ENCODE measurements at places on chromosomes 1 and 21.

- no peak for DNase-seq
Measured at GRCh38 chr1:92804721-92805201, 19.9 kb upstream of the EVI5 start.

DNA sequence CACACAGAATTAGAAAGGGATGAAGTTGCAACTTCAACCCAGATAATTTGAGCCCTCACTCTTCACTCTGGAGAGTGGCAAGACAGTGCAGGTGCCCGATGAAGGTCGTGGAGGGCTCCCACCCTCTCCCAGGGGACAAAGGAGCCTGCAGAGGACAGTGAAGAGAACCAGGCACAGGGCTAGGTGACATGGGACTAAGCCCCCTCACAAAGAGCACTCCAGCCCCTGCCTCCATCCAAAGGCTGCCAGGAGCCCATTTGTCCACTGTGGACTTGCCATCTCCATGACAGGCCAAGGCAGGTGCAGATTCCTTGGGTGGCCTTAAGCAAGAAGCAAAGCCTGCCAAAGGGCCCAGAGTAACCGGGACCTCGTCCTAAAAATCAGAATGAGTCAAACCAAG lies 15.1 kb downstream of the ERRFI1 start:
- no peak for DNase-seq

GRCh38 chr1:41360074-41360785 lies 1.0 kb upstream of the FOXO6 start:
- no peak for DNase-seq

DNA sequence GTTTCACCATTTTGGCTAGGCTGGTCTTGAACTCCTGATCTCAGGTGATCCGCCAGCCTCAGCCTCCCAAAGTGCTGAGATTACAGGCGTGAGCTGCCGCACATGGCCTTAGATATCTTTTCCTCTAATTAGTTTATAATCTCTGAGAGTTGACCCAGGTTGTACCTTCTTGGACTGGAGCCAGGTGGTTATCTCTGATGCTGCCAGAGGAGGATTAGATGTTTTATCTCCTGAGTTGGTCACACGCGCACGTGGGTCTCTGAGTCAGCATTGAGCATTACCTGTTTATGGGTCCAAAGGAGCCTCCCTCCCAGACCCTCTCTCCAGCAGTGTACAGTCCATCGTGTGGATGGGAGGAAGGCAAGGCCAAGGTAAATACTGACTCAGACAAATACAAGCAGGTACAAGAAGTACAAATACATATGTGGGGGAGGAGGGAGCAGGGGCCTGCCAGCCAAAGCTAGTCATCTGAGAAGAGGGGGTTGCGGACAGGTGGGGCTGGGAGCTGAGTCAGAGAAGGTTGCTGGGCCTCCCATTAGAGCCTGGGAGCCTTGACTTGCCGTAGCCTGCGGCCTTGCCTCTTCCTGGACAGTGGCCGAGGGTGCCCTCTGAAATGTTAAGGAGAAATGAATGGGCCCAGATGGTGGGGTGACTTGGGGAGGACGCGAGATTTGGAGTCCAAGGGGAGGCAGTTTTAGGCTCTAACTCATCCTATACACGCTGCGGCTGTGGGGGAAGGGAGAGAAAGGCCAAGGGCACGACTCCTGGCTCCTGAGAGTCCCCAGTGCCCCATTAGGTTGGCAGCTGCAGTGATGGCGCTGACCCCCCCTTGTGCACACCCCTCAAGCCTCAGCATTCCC lies 13.1 kb downstream of the IL6R start:
- no peak for DNase-seq

DNA sequence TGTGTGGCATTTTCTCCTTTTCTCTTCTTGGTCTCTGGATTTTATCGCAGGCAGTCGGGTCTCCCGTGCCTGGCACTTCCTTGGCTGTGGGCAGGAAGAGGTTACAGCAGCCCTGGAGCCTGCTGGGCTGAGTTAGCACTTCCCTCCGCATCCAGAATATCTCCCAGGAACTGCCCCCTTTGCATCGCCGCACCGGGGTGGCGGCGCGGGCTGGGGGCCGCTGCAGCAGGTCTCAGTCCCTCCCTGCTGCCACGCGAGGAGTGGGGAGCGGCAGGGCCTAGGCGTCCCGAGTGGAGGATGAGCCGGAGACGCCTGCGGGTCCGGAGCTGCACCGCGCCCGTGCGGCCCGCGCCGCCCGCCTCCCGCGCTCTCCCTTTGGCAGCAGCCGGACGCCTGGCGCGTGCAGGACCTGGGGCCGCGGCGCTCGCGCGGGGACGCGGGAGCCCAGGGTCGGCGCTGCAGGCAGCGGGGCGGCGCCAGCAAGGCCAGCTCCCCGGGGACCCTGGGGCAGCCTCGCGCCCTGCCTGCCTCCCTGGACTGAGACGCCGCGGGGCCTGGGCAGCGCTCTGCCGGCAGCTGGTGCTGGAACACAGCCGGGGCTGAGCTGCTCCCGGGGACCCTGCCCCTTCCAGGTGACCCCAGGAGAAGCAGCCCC lies 192.8 kb downstream of the PRDM2 start:
- no peak for DNase-seq

DNA sequence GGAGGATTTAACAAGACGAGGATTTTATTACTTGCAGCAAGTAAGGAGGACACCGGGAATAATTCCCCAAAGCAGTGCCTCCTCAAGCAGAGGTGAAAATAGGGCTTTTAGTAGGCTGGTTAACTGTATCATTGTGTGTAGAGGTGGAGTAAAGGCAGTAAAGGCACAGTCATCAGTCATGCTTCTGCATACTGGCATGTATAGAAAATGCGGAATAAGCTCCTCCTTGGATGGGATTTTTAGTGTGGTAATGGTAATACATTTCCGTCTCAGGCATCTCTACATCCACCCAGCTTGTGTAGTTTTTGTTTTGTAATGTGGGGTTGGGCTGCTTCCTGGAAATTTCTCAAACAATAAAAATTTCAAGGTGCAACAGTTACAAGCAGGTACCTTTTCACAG lies 27.4 kb upstream of the GPR25 start:
- DNase-seq: no peak

DNA sequence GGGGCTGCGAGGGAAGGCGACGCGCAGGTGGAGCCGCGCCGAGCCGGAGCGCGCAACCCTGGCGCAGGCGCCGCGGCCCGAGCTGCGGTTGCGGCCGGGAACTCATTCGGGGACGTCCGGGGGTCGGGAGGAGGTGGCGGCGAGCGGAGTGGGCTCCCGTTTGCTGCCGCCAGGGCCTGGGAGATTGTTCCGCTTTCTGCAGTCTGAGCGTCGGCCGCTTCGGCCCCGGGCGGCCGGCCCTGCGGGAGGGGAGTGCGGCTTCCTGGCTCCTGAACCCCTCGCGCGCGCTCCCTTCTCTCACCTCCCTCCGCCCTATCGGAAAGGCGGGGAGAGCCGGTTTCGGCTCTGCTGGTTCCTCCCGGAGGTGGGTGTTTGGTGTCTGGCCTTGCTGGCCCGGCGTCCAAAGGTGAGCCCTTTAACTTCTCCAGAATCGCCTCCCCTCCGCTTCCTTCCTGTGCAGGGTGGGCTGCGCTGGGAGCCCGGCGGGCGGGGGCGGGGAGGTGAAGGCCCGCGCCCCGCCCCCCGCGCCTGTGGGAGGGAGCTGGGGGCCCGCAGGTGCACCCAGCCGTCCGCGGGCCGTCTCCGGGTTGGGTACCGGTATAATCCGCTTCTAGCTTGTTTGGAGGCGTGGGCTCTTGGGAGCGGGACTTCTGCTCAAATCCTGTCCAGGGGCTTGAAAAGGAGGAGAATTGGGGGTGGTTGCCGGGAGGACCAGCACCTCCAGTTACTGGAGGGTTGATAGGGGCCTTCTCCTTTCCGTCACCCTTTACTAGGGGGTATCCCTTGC lies 683 bp downstream of the LRRC8D start:
- peak; percentile 57 for DNase-seq

DNA sequence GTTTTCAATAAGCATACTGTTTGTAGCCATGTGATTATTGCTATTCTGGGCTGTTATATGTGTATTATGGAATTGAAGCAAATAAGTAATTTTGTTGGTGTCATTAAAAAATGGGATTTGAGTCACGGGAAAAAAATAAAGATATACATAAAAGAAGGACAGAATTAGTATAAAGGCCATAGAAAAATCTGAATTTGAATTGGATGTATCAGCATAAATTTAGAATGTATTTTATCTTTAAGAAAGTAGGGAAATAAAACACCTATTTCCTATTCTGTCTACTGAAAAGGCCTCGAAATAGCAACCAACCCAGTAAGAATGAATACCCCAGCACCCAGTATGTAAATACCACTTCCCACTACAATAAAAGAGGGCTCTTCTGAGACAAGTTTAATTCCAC lies 185.9 kb downstream of the SLC45A1 start:
- DNase-seq: no peak

- no peak for DNase-seq
Measured at GRCh38 chr1:58395355-58395754, 151.2 kb downstream of the OMA1 start.

DNA sequence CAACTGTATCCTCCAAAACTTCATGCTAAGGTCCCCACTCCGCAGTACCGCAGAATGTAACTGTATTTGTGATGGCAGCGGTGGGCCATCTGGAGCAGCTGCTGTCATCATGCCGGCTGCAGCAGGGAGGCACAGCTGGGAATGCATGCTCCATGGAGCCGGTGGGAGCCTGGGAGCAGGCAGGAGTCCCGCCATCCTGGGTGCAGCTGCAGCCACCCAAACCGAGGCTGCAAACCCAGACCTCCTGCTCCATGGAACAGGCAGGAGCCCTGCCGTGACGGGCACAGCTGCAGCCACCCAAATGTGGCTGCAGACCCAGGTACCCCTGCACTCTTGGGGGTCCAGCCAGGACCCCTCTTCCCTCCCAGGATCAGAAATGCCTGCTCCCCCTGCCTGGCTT lies 80.3 kb downstream of the SCMH1 start:
- DNase-seq: no peak

- no peak for DNase-seq
Measured at GRCh38 chr21:42250422-42251403, 31.8 kb downstream of the ABCG1 start.

DNA sequence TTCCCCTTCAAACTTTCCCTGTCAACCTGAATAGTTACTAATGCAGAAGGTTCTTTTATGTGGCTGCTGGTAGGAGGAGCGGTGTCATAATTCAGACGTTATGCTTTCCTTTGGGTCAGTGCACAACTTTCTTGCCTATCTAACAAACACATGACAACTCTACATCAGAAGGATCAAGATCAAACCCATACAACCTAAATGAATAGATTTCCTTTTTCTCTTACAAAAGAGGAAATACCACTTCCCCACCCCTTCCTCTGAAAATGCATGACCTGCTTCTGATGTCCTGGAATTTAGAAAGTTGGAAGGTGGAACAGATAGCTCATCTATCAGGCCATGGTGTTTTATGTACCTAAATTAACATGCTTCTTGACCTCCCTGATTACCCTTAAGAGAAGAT lies 75.7 kb upstream of the ADGRL4 start:
- no peak for DNase-seq

GRCh38 chr1:190812996-190813395 lies 335.3 kb upstream of the BRINP3 start:
- DNase-seq: no peak

- no peak for DNase-seq
Measured at GRCh38 chr1:58108783-58109182, 437.7 kb downstream of the OMA1 start.

GRCh38 chr1:108199781-108200686 lies at the start of gene SLC25A24:
TSS of gene SLC25A24 (minus strand) at chr1:108200343. CDS start at chr1:108200138, 205 bp downstream.
- DNase-seq: peak; percentile 48

GRCh38 chr1:232943679-232944252 lies 6.6 kb upstream of the NTPCR start:
- no peak for DNase-seq

DNA sequence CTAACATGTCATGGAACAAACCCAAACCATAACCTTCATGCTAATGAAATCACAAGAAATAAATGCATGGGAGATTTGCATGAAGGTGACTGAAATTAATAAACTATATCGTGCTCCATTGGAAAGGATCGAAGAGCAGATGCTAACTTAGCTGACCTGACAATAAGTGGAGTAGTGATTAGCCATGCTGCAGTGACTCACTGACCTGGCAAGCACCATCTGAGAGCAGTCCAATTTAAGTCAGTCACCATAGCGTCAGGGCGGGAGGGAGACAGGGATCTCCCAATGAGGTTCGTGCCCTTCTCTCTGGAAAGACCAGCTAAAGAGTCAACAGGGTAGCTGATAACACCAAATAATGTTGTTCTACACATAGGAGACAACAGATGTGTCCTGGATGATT lies 21.5 kb downstream of the OLIG2 start:
- DNase-seq: no peak

DNA sequence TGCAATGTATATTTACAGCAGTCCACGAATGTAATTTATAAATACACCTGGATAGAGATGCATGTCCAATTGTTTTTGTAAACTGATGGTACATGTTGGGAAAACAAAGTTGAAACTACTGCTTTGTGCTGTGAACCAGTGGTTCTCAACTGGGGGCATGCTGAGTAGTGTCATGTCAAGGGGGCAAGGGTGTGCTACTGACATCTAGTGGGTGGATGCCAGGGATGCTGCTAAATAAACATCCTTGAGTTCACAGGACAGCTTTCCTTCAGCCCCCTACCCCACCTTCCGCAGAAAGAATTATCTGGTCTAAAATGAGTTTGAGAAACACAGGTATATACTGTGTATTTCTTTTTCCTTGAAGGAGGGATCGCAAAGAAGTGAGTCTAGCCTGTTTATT lies 95.9 kb downstream of the RASAL2 start:
- no peak for DNase-seq

- no peak for DNase-seq
Measured at GRCh38 chr1:100343897-100344296, 8.4 kb upstream of the CDC14A start.

GRCh38 chr1:183937611-183938010 lies 99.9 kb downstream of the COLGALT2 start:
- no peak for DNase-seq

DNA sequence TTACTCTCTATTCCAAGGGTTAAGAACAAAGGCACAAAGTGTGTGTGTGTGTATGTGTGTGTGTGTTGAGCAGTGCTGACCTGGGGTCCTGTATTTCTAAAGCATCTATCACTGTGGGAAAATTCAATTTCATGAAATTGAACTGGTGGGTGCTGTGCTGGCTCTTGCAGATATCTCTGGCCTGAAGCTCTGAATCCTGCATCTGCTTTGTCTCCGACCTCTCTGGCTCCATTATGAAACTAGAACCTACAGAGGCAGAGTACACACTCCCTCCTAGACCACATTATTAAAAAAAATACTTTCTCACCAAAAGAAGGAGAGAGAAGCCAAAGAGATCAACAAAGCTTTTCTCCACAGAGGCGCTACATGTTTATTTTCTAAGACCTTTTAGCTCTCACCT lies 88.4 kb upstream of the PDE4B start:
- no peak for DNase-seq
